Naive thymus-derived CD4-positive, alpha-beta T cell (primary cell): ENCODE measurements at places on chromosomes 3 and 15. TPM values are rescaled to one million over a fixed set of nuclear protein-coding genes. Genes with fewer than 3 reads are reported as not detected.

CSPG5 gene
- total RNA-seq, result 0.51 TPM

RABL3 gene
- total RNA-seq, result 15.4 TPM

PRR23B gene
- total RNA-seq, result not detected

NANOGP8 gene
- not detected for total RNA-seq

ZCWPW2 gene
- total RNA-seq, result 0.77 TPM
